ENCODE measurements at places on chromosomes 6 and 20.

DNA sequence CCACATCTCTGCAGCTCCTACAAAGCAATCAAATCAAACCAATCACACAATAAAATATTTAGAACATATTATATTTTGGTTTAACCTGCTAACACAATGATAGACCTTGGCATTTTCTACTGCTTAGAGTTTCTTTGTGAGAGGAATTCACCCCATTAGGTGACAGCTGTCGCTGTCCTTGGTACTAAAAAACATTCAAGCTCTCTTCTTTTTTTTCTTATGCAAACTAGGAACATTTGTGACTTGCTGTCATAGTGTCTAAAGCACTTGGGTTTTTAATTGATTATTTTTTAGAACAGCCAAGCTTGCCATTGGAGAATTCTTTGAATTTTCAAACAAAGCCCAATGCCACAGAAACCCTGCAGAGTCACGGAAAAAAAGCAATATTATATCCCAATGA lies 46.4 kb downstream of the CNR1 start:
- no peak for DNase-seq

DNA sequence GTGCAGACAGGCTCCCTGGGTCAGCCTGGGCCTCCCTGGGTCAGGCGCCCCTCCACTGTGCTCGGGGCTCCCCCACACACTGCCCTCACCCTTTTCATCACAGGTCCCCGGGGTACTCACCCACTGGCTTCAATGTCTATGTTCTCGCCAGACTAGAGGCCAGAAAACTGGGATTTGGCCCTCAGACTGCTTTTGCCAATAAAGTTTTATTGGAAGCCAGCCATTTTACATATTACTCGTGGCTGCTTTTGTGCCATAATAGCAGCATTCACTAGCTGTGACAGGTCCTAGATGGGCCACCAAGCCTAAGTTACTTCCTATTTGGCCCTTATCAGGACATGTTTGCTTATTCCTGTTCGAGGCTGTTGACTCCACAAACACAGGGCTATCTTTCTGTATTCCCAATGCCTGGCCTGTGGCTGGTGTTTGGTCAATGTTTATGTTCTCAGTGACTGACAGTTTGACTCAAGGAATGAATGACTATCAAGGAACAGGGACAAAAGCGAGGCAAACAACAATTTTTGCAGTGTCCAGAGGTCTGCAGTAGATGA lies 525.1 kb upstream of the AGPAT4 start:
- no peak for DNase-seq

GRCh38 chr6:81401970-81402690 lies 350.4 kb downstream of the TENT5A start:
- DNase-seq: no peak

GRCh38 chr6:116633685-116634084 lies 17.4 kb downstream of the RSPH4A start:
- no peak for DNase-seq

GRCh38 chr6:31422587-31422986 lies 19.2 kb downstream of the MICA start:
- no peak for DNase-seq

DNA sequence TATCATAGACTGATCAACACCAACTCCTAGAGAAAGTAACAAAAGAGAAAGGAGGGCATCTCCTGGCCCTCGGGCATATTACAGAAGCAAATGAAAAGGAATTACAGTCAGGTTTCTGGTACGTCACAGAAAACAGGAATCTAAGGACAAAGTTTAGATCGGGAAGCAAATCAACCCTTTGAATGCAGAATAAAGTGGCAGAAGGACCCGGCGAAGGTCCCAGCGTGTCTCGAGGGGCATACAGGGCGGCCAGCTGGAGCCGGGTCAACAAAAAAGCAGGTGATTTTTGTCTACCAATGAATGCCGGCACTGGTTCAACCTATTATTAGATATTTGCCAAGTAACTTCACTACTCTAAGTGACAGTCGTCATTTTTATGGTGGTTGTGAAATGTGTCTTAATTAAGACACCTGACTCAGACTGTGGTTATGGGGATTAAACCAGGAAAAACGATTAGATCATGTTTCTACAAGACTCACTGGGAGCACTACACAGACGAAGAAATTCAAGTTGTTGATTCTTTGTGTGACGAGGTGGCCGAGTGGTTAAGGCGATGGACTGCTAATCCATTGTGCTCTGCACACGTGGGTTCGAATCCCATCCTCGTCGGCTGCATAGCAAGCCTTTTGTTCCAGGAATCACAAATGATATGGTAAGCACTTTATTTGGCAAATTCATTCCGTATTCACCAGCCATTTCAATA lies 12.4 kb upstream of the ZSCAN9 start:
- no peak for DNase-seq

DNA sequence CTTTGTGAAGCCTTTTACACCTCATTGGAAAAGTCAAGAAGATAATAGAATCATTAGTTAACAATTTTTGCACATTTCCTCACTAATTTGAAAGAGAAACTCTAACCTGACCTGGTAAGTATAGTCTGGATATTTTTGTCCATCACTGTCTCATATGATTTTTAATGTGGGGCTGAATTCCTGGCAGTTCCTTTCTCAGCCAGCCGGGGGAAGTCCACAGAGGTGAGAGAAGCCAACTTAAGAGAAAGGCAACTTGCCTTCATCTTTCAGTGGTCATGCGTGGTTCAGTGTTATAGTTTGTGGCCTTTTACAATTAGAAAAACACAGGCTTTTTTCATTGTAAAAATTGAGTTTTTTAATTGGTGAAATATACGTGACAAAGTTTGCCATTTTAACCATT lies 80.6 kb downstream of the CDYL start:
- DNase-seq: no peak

DNA sequence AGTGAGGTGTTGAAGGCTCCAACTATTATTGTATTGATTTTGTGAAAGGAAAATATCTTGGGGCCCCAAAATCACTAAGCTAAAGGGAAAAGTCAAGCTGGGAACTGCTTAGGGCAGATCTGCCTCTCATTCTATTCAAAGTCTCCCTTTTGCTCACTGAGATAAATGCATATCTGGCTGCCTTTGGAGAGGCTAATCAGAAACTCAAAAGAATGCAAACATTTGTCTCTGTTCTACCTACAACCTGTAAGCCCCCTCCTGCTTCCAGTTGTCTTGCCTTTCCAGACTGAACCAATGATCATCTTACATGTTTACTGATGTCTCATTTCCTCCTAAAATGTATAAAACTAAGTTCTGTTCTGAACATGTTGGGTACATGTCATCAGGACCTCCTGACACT lies 125.9 kb downstream of the HTR1B start:
- DNase-seq: no peak

DNA sequence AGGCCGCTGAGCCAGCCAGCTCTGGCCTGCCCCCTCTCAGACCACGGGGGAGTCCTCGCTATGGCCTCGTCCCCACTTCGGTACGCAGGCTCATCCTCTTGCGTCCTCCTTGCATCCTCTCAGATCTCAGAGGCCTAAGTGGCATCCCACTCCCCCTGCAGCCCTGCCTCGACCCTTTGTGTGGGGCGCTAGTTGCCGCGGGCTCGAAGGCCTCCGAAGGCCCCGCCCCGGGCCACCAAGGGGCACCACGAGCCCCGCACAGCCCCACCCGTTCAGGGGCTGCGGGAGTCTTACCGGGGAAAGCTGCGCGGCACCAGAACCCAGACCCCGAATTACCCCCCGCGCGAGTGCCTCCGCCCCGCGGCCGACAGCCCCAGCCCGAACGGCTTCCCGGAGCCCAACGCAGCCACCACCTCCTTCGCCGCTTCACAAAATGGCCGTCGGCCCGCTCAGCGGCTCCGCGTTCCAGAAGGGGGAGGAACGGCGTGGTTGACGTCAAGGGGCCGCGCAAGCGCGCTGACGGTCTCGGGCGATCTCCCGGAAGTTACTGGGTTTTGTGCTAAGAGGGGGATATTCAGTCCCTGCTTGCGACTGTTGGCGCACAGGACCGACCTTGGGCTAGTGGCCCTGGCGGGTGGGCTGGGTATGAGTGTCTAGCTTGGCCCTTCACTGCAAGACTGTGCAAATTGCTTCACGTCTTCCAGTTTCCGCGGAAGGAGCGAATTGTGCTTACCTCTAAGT lies at the start of the genes CPNE1 and RBM12:
Gene CPNE1 (minus strand): TSS at position 435 of the 741 bp plus-strand sequence. CDS start 31,977 bp downstream, outside the sequence.
Gene RBM12 (minus strand): TSS at position 435 of the 741 bp plus-strand sequence. CDS start 9,578 bp downstream, outside the sequence.
- DNase-seq: peak; percentile 85

DNA sequence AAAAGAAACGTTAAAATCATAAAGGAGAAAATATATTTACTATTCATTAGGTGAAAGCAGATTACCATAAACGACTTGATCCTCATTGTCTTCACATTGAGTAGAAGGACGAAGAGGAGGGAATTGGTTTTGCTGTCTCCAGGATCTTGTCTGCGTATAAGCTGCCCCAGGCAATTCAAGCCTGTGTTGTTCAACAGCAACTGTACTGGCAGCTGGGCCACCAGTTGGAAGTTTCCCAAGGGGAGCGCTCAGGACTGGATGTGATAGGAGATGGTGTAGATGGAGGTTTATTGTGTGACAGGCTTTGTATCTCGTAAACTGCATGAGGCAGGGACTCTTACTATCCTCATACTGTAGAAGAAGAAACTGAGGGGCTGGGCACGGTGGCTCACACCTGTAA lies 3.9 kb upstream of the FANCE start:
- no peak for DNase-seq

DNA sequence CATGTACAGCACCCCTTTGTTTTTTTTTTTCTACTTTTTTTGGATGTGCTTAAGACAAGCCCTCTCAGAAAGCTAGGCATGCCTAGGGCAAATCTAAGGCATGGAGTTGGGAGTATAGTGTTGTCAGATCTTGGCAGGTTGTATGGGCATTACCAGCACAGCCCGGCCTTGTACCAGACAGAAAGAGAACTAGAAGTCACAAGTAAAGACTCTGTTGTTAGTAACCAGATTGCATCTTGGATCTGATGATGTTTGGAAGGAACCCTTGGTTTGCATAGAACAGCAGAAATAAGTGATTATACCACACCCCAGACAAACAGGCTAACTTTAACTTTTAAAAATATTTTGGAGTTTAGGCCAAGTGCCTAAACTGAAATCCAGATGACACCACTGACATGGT lies 25.6 kb downstream of the STK35 start:
- DNase-seq: no peak

- DNase-seq: no peak
Observed at GRCh38 chr20:42779216-42779615, 410.5 kb downstream of the PTPRT start.

GRCh38 chr20:41037179-41037578 lies 8.6 kb downstream of the TOP1 start:
- no peak for DNase-seq

DNA sequence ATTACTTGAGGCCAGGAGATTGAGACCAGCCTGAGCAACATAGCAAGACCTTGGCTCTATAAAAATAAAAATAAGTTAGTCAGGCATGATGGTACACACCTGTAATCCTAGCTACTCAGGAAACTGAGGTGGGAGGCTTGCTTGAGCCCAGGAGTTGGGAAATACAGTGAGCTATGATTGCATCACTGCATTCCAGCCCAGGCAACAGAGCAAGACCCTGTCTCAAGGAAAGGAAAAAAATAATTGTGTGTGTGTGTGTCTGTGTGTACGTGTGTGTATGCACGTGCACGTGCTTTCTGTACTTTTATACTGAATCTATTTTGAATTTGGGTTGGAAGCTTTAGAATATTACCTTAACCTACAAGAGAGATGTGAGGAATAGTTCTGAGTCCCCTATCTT lies 58.9 kb downstream of the KIZ start:
- DNase-seq: no peak

GRCh38 chr6:169709293-169709692 lies 7.4 kb downstream of the C6orf120 start:
- DNase-seq: no peak

DNA sequence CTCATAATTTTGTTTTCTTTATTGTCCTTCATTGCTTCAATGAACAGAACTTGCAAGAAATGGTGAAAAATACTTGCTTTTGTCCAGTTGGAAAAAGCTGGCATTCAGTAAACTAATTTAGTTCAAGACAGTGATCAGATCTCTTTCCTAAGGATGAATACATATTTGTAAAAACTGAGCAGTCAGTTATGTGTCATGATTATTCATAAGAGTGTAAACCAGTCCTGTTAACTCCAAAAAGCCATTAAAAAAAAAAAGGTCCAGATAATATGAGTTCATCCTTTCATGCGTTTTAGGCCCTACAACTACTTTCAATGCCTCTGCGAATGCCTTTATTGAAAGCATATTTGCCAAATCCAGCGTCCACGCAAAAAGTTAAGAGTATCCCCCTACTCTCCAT lies 609 bp downstream of the PGM3 start:
- no peak for DNase-seq

GRCh38 chr20:2751878-2752566 lies 48.4 kb downstream of the CPXM1 start:
- no peak for DNase-seq

DNA sequence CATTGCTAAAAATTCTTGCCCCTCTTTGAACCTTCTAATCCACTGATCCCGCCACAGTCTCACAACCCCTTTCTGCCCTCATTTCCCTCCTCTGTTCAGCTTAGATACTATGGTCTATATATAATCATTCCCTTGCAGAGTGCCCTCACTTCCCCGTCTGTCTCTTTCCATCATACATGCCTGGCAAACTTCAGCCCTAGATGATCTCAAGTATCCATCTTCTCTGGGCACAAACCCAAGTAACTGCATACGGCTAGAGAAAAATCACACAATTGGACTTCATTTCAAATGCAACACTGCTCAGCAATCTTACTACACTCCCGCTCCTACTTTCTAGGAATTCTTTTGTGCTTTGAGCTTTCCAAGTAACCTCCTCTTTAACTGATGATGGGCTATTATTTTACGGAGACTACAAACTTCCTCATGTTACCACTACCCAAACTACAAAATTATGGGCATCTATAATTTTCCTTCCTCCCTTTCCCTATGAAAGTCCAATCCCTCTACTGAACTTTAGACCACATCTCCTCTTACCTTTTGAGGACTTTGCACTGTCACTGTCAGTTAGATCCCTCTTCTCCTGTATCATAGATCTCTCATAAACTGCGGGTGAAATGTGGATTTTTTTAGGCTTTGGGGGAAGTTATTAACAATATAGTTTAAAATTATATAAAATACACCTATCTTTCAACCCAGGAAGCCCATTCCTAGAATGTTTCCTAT lies 135.6 kb downstream of the BTBD9 start:
- DNase-seq: no peak

DNA sequence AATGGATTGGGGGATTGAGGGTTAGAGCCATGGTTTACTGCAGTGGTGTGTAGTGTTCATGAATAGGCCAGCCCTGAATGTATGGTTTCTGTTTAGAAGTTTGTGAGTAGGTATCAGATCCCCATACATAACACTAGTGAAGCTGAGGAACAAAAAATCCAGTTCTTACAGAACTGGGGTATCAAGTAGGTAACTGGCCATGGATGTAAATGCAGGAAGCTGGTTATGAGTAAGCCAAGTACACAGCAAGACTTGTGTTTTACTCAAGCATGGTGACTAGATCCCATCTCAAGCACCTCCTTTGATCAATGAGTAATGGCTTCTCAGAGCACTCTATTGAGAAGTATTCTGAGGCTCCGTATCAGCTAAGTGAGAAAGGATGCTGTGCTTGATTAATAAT lies 613.7 kb upstream of the FLRT3 start:
- no peak for DNase-seq
